ENCODE measurements at places on chromosomes 5 and 9. TPM values are rescaled to one million over a fixed set of nuclear protein-coding genes. Genes with fewer than 3 reads are reported as not detected.
A peak's percentile ranks its signal among the peaks of the same experiment; 100 is the strongest.

The TTC23L gene
- 0.58 TPM for total RNA-seq

The PLCXD3 gene
- total RNA-seq: 1.1 TPM

- peaks cover 7% of the 10 kb centered on the region for H3K4me1 ChIP-seq
- no peaks in the 10 kb centered on the region for H3K36me3 ChIP-seq
- DNase-seq: no peak
Observed at GRCh38 chr9:69171049-69171448, 3.0 kb upstream of the TJP2 start.

GRCh38 chr9:81028504-81028903 is 660.8 kb downstream of the TLE1 start:
- DNase-seq: no peak
- H3K4me3 ChIP-seq: no peak overlapping the region
- H3K27me3 ChIP-seq: no peaks in the 10 kb centered on the region
- H3K4me1 ChIP-seq: peaks cover 14% of the 10 kb centered on the region
- H3K36me3 ChIP-seq: no peaks in the 10 kb centered on the region

GRCh38 chr5:157045601-157046000 is 13.3 kb downstream of the HAVCR1 start:
- no peak for DNase-seq
- no peak overlapping the region for H3K4me3 ChIP-seq
- no peaks in the 10 kb centered on the region for H3K27me3 ChIP-seq
- H3K27ac ChIP-seq: peak overlapping the region; percentile 64
- H3K4me1 ChIP-seq: no peaks in the 10 kb centered on the region
- no peaks in the 10 kb centered on the region for H3K36me3 ChIP-seq

The PSD2 gene
- 0.66 TPM for total RNA-seq

DNA sequence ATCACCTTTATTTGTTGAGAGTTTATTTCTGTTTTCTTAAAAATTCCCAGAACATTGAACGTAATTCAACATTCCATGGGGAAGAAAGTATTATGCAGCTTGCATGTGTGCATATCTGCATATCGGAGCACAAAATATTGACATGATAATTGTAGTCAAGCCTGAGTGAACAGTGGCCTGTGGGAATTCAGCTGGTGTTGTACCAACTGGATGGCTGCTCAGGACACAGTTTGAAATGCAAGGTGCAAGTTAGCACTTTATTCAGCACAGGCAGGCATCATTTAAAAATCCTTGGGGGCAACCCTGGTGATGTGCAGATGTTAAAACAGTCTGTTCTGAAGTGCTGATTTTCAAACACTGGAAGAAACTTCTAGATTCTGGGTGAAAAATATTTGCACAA is 82.4 kb downstream of the CNTLN start:
- H3K4me1 ChIP-seq: no peaks in the 10 kb centered on the region
- DNase-seq: no peak
- no peaks in the 10 kb centered on the region for H3K27me3 ChIP-seq
- H3K36me3 ChIP-seq: no peaks in the 10 kb centered on the region

GRCh38 chr5:16582081-16582480 is 34.7 kb downstream of the RETREG1 start:
- no peaks in the 10 kb centered on the region for H3K27me3 ChIP-seq
- H3K4me3 ChIP-seq: no peak overlapping the region
- no peak for DNase-seq
- H3K36me3 ChIP-seq: no peaks in the 10 kb centered on the region
- no peaks in the 10 kb centered on the region for H3K4me1 ChIP-seq
